Right forelimb (tissue), 1 donor: ENCODE measurements at places on chromosomes 3 and 15.

DNA sequence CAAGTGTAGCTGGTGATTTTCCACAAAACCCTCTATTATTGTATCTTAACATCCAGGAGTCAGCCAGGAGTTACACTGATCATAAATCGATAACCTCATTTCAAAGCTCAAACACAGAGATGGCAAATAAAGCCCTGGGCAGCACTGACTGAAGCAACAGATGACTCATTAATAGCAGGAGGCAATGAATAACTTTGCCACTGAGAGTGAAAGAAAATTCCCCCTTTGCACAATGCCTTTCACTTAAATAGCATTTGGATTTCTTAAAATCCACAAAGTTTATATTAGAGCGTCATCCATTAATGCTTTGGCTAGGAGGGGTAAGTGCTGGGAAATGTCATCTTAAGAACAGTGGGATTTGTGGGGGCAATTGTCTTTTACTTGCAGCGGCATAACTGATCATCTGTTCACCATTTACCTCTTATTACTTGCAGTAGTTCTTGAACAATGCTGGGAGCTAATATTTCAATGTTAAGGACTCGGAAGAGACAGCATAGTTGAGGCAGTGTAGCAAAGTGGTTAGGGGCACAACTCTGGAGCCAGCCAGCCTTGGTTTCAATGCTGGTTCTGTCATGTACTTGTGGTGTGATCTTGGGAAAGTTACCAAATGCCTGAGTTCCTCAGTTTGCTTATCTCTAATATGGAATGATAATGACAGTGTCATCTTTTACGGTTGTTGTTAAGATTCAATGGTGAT, 630.4 kb upstream of the TBL1XR1 start:
- no peak for DNase-seq

- DNase-seq: no peak
Observed at GRCh38 chr15:31148297-31149087, 47.0 kb upstream of the TRPM1 start.

GRCh38 chr3:10010421-10010877, 15.8 kb upstream of the FANCD2 start:
- no peak for DNase-seq

DNA sequence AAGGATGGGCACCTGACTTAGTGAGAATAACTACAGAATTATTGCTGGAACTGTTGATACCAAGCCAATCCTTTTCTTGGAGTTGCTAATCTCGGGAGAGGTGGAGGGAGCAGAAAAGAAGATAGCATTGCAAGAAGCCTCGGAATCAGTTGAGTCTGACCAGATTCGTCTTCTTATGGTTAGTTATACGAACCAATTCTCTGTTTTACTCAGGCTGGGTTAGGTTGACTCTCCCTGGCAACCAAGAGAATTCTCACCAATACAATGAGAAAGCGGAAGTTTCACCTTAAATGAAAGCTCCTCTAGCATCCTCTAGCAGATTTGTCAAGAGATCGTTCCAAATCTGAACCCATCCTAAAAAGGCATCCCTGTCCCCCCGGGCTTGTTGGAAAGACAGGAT, 43.5 kb upstream of the UBE2E1 start:
- no peak for DNase-seq

GRCh38 chr3:82824491-82824890, 1063.0 kb upstream of the GBE1 start:
- DNase-seq: no peak

- no peak for DNase-seq
Observed at GRCh38 chr3:122080207-122080587, 25.0 kb downstream of the CD86 start.

DNA sequence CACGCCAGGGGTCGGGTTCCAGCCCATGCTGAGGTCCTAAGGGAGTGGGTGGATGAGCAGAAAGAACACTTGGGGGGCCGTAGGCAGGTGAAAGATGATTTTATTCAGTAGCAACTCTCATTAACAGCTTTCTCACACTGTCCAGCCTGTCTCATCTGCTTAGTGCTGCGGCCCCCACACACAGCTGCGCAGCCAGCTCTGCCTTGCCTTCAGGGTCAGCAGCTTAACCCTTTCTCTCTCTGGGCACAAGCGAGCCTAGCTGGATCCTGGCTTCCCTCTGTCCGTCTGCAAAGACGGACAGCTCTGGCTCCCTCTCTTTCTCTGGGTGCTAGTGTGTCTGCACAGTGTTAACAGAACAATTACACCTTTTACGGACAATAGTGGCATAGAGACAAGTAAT, 21.3 kb downstream of the NPAP1 start:
- no peak for DNase-seq
